Fibroblast of lung (primary cell): ENCODE measurements at places on chromosomes 13 and 19.

- DNase-seq: no peak
Observed at GRCh38 chr13:46173656-46174055, 8.3 kb downstream of the LCP1 start.

- no peak for DNase-seq
Observed at GRCh38 chr19:4115050-4115817, 8.7 kb downstream of the MAP2K2 start.

- DNase-seq: no peak
Observed at GRCh38 chr13:40386586-40386985, 279.9 kb downstream of the FOXO1 start.

GRCh38 chr13:100290165-100290801, 201.4 kb downstream of the PCCA start:
- DNase-seq: no peak

GRCh38 chr19:42200116-42200715, 17.3 kb downstream of the DEDD2 start:
- DNase-seq: no peak

- no peak for DNase-seq
Observed at GRCh38 chr13:112442483-112443090, 66.4 kb downstream of the SPACA7 start.

DNA sequence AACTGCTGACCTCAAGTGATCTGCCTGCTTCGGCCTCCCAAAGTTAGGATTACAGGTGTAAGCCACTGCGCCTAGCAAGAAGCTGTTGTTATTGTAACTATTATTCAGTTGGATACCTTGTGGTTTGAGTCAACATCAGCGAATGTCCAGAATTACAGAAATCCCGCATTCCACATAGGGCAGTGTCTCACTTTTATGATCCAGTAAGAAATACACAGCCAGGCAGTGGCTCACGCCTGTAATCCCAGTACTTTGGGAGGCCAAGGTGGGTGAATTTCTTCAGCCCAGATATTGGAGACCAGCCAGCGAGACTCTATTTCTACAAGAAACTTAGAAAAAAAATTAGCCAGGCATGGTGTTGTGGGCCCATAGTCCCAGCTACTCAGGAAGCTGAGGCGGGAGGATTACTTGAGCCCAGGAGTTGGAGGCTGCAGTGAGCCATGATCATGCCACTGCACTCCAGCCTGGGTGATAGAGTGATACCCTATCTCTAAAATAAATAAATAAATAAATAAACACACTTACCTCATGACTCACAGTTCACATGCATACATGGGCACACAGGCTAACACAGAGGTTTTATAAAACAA, 43.8 kb downstream of the SPTBN4 start:
- no peak for DNase-seq

GRCh38 chr13:33629605-33630360, 188.2 kb upstream of the RFC3 start:
- DNase-seq: no peak
